ENCODE measurements at places on chromosomes 1 and 21. TPM values are rescaled to one million over a fixed set of nuclear protein-coding genes. Genes with fewer than 3 reads are reported as not detected.

Gene GJC2
- polyA plus RNA-seq = 0.92 TPM

Gene RGS1
- 0.05 TPM for polyA plus RNA-seq

Gene IVL
- polyA plus RNA-seq = 0.86 TPM

Gene LEFTY2
- polyA plus RNA-seq = not detected

Gene DCST2
- polyA plus RNA-seq = 0.76 TPM

Gene CLCC1
- polyA plus RNA-seq = 20.0 TPM

Gene AMY2B
- polyA plus RNA-seq = 2.8 TPM

DNA sequence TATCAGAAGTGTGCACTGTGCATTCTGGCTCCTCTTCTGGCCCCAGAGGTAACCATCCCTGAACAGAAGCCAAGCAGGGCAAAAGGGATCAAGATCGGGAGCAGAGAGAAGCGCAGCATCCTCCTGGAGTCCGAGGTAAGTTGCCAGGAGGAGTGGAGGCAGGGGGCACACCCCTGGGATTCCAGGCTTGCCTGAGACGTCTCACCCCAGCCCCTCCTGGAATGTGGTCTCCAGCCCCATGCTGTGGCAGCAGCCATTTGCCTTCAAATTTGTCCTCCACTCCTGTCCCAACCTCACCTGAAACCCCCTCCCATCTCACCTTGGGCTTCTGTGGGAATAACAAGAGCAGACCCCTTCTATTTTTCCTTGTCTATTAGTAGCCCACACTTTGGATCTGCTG, 10.1 kb downstream of the LRRC71 start:
- H3K4me1 ChIP-seq = peaks cover 18% of the 10 kb centered on the region
- no peak for DNase-seq
- no peak overlapping the region for H3K4me3 ChIP-seq

DNA sequence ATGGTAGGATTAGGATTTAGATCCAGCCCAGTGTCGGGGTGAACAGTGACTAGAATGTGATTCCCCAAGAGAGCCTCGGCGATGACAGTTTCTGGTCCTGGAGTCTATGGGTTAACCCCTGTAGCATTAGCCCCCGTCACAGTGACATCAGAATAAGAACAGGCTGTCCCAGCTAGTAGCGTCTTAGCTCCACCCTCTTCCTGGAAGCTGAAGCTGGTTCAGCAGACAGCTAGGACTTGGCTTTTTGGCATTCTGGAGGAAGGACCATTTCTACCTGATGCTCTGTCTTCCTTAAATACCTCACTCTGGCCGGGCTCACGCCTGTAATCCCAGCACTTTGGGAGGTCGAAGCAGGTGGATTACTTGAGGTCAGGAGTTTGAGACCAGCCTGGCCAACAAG, 5.0 kb downstream of the NDUFS2 start:
- peaks cover 63% of the 10 kb centered on the region for H3K36me3 ChIP-seq
- 0 out of 2 replicates have a peak, but pooled peaks cover 5% of the 10 kb centered on the region for H3K4me1 ChIP-seq
- no peak overlapping the region for H3K4me3 ChIP-seq
- H3K27me3 ChIP-seq = no peaks in the 10 kb centered on the region
- DNase-seq = no peak

GRCh38 chr21:45316871-45317397, 29.2 kb upstream of the POFUT2 start:
- no peak overlapping the region for H3K27ac ChIP-seq
- no peak overlapping the region for H3K4me3 ChIP-seq
- DNase-seq = no peak
- no peaks in the 10 kb centered on the region for H3K36me3 ChIP-seq
- H3K4me1 ChIP-seq = peaks cover 14% of the 10 kb centered on the region

DNA sequence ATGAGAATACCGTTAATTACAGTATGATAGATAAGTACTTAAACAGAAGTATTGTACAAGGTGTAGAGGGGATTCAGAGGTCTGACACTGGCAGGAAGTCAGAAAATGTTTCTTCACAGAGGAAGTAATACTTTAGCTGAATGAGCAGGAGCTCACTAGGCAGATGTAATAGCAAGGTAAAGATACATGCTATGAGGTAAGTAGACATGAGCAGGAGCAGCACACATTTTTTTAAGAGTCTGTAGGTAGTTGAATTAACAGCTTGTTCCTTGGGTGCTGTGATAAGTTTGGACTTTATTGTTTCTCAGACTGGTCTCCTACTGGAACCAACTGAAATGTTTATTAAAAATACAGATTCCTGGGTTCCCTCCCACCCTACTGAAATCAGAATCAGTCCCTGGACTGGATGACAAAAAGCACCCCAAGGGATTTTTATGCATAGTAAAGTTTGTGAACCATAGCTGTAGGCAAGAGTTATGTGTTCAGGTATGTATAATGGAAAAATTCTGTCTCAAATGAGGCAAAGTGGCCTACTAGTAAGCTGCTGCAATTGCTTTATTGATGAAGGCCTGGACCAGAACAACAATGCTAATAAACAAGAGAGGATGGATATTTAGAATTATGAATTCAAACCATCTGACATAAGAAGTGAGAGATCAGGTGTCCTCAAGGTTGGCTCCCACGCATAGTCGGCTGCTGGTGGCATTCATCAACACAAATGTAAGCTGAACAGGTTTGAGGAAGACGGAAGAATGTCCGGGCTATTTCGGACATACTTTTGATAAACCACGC, 902 bp downstream of the AP4B1 start:
- no peaks in the 10 kb centered on the region for H3K4me1 ChIP-seq
- DNase-seq = peak; percentile 6
- peak overlapping the region; percentile 72 for H3K4me3 ChIP-seq
- no peaks in the 10 kb centered on the region for H3K27me3 ChIP-seq
- peak overlapping the region; percentile 93 for H3K27ac ChIP-seq

DNA sequence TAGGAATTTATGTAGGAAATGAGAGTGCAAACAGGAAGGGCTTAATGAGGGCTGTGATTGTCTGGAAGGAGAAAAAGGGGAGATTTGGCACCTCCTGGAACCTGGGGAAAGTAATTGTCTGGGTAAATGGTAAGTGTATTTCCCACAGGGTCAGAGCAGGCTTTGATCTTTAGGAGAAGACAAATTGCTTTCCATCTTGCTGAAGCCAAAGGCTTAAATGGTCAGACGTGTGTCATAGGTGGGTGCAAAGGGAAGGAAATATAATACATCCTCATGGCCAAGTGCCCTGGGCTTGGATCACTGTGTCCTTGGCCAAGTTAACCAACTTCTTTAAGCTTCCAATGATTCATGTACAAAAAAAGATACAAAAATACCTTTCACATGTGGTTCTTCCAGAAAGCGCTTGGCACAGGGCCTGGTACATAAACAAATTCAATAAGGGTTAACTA, 1.3 kb upstream of the DUSP23 start:
- H3K27ac ChIP-seq = no peak overlapping the region
- H3K4me1 ChIP-seq = no peaks in the 10 kb centered on the region
- H3K27me3 ChIP-seq = no peaks in the 10 kb centered on the region
- no peak for DNase-seq
- H3K4me3 ChIP-seq = no peak overlapping the region

DNA sequence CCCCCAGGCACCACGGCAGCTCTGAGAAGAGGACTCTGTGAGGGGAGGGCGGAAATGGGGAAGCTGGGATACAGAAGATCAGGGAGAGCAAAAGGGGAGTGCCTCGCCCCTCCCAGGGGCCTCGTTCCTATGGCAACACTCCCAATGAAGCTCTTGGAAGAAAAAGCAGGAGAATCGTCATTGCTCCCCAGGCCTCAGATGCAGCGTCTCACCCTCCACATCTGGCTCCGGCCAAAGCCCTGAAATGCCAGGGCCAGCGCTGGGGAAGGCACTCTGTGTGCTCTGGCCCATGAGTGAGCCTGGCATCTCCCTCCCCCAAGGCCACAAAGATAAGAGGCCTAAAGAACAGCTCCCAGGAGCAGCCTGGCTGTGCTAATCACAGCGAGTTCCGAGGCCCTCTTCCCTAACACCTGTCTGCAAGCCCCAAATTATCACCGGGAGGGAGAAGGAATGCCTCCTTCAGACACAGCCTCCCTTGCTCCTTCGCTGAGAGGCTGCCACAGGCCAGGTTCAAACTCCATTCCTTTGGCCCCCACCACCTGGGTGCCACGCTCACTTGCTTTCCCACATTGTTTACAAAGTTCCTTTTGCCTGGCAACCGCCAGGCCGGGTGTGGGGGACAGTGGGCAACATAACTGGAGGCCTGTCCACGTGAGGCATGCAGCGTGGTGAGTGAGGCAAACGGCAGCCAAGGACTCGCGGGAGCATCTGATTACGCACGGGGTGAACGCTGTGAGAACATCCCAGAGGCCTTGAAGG, 27.8 kb downstream of the ECE1 start:
- H3K36me3 ChIP-seq = peaks cover 15% of the 10 kb centered on the region
- peak overlapping the region; percentile 99 for H3K27ac ChIP-seq
- H3K4me1 ChIP-seq = peaks cover 30% of the 10 kb centered on the region
- no peaks in the 10 kb centered on the region for H3K27me3 ChIP-seq
- H3K4me3 ChIP-seq = no peak overlapping the region
- peak; percentile 88 for DNase-seq

GRCh38 chr1:11061652-11062365, 2.0 kb upstream of the SRM start:
- peaks cover 5% of the 10 kb centered on the region for H3K4me1 ChIP-seq
- H3K27ac ChIP-seq = no peak overlapping the region
- no peak for DNase-seq
- H3K27me3 ChIP-seq = no peaks in the 10 kb centered on the region
- H3K4me3 ChIP-seq = no peak overlapping the region

GRCh38 chr1:115428256-115428655, 90.2 kb upstream of the NGF start:
- DNase-seq = no peak
- H3K27ac ChIP-seq = no peak overlapping the region
- H3K4me1 ChIP-seq = peaks cover 23% of the 10 kb centered on the region
- H3K27me3 ChIP-seq = no peaks in the 10 kb centered on the region

DNA sequence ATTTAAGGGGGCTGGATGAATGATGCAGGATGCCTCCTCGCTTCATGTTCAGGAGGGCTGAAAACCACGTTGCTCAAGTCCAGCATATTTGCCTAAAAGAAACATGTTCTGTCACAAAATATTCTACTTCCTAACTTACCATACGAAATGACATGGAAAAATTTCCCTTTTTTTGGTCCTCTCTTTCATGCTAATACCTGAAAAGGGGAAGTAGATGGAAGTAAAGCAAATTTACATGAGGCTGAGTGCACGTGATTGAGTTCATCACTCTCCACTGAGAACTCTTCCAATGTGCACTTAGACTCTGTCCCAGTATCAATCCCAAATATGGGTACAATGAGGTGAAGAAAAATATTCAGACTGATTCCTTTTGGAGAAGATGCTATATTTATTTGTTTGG, 23.0 kb downstream of the XCL2 start:
- no peaks in the 10 kb centered on the region for H3K36me3 ChIP-seq
- no peak overlapping the region for H3K27ac ChIP-seq
- no peaks in the 10 kb centered on the region for H3K4me1 ChIP-seq
- H3K27me3 ChIP-seq = no peaks in the 10 kb centered on the region
- DNase-seq = no peak

GRCh38 chr1:12138196-12139168, 28.3 kb upstream of the TNFRSF1B start:
- H3K4me1 ChIP-seq = no peaks in the 10 kb centered on the region
- H3K27ac ChIP-seq = no peak overlapping the region
- H3K27me3 ChIP-seq = no peaks in the 10 kb centered on the region
- no peaks in the 10 kb centered on the region for H3K36me3 ChIP-seq
- peak; percentile 49 for DNase-seq
- no peak overlapping the region for H3K4me3 ChIP-seq

DNA sequence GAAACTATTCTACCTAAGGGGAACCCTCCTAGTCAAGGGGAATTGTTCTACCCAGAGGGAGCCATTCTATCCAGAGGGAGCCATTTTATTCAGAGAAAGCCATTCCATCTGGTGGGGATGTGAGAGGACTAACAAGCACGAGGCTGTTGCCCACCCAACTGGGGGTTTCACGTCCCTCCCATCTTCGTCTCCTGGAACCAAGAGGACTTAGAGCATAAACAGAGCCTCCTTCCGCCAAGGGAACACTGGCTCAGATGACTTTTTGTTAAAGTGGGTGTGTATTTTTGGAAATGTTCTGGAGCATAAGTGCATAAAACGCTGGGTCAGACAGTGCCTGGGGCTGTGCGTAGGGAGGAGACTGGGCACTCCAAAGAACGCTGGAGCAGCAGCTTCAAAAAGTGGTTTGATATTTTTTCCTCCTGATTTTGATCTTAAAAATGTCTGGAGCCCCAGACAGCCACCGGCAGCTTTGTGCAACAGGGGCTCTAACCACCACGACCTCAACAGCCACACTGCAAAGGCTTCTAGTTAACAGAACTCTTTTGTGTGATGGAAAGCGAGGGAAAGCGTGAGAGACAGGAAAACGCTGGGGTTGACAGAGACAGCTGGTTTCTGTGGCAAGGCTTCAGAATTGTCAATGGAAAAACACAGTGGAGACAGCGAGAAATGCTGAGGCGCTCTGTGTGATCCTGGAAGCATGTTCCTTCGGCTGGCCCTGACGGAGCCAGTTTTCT, 363.6 kb upstream of the CAMK1G start:
- DNase-seq = peak; percentile 69
- no peaks in the 10 kb centered on the region for H3K27me3 ChIP-seq
- peaks cover 49% of the 10 kb centered on the region for H3K4me1 ChIP-seq
- peak overlapping the region; percentile 98 for H3K27ac ChIP-seq
- H3K36me3 ChIP-seq = no peaks in the 10 kb centered on the region

GRCh38 chr21:21682172-21682571, 684.0 kb downstream of the NCAM2 start:
- DNase-seq = no peak
- H3K4me3 ChIP-seq = no peak overlapping the region
- H3K4me1 ChIP-seq = no peaks in the 10 kb centered on the region
- no peaks in the 10 kb centered on the region for H3K27me3 ChIP-seq
- H3K36me3 ChIP-seq = no peaks in the 10 kb centered on the region

GRCh38 chr1:156260896-156261295, 13.0 kb upstream of the PAQR6 start:
- no peak overlapping the region for H3K27ac ChIP-seq
- peaks cover 11% of the 10 kb centered on the region for H3K4me1 ChIP-seq
- H3K4me3 ChIP-seq = no peak overlapping the region
- peaks cover 72% of the 10 kb centered on the region for H3K36me3 ChIP-seq
- DNase-seq = no peak

DNA sequence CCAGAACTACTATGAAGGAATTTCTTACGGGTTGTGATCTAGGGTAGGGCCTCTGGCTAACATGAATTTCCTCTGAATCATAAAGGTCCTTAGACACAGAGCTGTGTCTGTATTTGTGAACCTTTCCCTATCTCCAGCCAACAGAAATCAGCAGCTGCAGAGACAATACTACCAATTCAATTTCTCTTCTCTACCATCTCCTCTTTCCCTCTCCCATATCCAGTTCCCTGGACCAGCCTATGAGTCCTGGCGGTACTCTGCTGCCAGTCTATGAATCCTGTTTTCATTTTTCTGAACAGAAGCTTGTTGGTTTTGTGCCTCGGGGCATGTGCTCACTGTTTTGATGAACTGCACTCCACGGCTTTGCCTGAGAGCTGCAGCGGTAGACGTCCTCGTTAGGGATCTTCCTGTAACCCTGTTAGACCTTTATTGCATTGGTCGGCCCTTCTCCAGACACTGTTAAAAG, 458.0 kb upstream of the VAMP3 start:
- DNase-seq = peak; percentile 72
- H3K4me3 ChIP-seq = no peak overlapping the region
- H3K27ac ChIP-seq = no peak overlapping the region
- H3K36me3 ChIP-seq = no peaks in the 10 kb centered on the region
- H3K4me1 ChIP-seq = no peaks in the 10 kb centered on the region

GRCh38 chr1:109197158-109198042, 16.3 kb upstream of the SARS1 start:
- H3K4me1 ChIP-seq = peaks cover 5% of the 10 kb centered on the region
- no peak for DNase-seq
- no peaks in the 10 kb centered on the region for H3K27me3 ChIP-seq
- peak overlapping the region; percentile 14 for H3K4me3 ChIP-seq
